ENCODE measurements at places on chromosomes 3 and 15.

GRCh38 chr15:39730552-39730951 is 52.1 kb downstream of the FSIP1 start:
- DNase-seq, result no peak

- DNase-seq, result no peak
Observed at GRCh38 chr15:68644083-68644904, 65.5 kb downstream of the CORO2B start.

GRCh38 chr3:98817547-98818041 is 54.5 kb downstream of the ST3GAL6 start:
- no peak for DNase-seq

- no peak for DNase-seq
Observed at GRCh38 chr3:49386056-49386756, 25.6 kb downstream of the RHOA start.

- no peak for DNase-seq
Observed at GRCh38 chr3:78697426-78697825, 1070.4 kb downstream of the ROBO1 start.

DNA sequence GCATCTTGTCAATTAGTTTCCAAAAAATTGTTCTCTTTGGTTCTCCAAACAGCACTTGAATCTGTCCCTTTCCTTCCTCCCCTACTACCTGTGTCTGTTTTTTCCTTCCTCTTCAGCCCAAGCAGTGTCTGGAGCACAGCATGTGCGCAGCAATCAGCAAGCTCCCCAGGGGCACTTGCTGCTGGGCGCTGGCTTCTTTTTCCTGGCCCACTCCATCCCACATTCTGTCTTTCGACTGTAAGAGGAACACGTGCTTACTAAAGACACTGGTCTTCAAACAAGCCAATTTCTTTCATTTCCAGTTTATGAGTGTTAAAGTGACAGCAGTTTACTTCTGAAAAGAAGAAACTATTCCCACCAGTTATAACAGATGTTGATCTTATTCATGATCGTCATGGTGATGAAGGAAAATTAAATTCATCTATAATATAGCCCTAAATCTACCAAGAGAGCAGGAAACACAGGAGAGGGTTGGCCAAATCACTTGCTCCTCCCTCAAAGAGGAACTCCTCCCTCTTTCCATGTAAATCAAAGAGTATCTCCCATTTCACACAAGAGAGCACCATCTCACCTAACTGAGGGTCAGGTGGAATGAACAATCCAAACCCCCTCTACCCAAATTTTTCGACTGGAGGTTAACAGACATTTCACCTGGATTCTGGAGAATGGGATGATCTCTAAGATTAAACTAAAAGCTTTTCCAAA is 115.4 kb downstream of the IGF2BP2 start:
- DNase-seq, result no peak

DNA sequence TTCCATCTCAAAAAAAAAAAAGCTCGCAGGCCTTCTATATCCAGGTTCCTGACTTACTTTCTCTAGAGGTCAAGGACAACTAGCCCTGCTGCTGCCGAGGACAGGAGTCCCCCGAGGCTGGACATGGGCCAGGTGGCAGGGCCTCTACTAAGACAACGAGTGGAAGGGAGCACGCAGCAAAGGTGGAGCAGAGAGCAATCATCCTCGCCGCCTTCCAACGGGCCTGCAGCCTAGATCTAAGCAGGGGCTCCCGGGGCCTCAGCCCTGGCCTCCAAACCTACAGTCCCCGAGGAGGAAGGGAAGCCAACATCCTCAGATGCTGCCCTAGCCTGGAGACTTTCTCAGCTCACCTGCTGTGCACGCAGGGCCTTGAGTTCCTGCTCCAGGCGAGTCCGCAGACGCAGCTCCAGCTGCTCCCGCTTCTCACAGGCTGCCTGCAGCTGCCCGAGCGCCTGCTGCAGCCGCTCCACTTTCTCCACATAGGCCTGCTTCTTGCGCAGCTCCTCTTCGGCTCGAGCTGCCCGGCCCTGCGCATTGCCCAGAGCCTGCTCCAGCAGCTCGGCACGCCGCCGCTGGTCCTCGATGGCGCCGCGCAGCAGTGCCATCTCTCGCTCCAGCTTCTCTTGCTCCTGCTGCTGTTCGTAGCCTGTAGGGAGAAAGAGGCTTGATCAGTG is 12.9 kb downstream of the AMOTL2 start:
- no peak for DNase-seq

GRCh38 chr15:45225506-45226273 is 26.3 kb upstream of the SLC28A2 start:
- no peak for DNase-seq
